ENCODE measurements at places on chromosomes 7 and 10.

GRCh38 chr7:16594061-16594460, 51.5 kb downstream of the ANKMY2 start:
- peak; percentile 18 for DNase-seq

DNA sequence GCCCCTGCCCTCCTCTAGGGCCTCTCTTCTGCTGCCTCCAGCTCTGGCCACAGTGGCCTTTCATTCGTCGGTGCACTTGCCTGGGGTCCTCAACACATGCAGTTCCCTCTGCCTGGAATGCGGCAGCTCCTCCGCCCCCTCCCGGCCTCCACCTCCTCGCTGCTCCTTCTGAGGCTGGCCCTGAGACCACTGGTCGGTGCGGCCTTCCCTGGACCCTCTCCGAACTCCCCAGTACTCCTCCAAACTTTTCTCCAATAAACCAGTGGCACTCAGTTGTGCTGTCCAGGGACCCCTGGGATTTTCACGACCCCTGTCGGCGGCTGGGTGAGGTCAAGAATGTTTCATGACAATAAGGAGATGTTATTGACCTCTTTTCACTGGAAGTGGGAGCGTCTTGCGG, 53.5 kb downstream of the BMS1 start:
- DNase-seq: no peak

GRCh38 chr7:104327534-104327933, 869 bp upstream of the LHFPL3 start:
- DNase-seq: no peak

DNA sequence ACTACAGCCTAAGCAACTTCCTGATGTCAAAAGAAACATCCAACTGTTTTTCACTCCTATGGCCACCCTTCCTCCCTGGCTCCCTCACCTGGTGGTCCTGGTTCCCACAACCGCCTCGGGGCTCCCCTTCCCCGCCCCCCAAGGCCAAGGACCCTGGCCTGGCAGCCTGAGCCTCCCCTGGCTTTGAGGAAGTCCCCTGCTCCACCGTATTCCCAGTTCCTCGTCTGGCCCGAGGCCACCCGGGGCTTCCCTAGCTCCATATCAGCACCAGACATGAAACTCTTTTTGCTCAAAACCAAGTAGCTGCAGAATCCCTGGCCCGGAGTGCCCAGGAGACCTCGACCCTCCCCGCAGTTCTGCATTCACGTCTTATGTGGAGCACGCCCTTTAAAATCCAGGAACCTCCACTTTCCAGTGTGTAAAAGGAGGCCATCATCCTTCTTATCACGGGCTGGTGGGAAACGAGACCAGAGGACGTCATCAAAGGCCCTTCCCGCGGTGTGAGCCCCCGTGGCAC, 82.9 kb downstream of the PRKAG2 start:
- DNase-seq: no peak

DNA sequence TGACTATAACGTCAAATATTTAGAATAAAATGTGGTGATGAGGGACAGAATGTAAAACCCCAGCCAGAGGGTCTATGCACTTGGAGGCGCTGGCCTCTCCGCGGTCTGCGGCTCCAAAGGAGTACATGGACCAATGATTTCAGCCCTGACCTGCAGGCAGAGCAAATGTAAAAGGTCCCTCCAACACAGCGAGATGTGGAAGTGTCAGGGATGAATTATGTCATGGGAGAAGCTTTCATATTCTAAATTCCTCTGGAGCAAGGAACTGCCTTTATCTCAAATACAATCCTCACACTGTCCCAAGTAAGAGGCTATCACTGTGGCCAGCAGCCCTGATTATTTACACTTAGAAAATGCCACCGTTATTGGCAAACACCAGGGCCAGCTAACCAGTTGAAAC, 139.4 kb downstream of the GFRA1 start:
- no peak for DNase-seq

DNA sequence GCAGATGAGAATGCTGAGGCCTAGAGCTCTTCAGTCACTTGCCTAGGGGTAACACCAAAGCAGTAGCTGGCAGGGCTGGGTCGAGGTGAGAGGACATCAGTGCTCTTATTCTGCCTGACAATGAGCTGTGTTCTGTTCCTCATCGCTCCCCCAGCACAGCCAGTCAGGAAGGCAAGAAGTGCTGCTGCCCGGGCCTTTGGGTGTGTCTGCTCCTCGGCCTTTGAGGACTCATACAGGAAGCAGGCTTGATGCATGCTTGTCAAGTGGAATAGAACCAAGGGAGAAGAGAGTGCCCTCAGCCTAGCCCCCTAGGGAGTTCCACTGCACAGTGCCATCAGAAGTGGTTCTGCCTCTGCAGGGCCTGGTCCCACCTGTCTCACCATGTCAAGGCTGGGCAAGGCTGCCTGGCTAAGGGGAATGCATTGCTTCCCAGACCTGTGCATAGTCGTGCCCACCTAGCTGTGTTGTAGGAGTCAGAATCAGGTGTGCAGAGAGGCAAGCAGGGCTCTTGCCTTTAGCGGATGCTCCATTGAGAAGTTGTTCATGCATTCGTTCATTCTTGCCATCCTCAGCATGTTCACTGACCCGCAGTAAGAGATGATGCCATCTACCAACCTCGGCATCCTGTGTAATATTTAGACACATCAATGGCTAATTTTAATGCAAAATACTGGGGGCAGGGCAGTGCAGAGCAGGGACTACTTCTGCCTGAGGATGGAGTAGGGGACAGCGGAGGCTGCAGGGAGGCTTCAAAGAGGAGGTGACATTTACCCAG, 156.6 kb downstream of the RPS24 start:
- DNase-seq: no peak

- no peak for DNase-seq
Measured at GRCh38 chr7:39816462-39817060, 133.5 kb upstream of the CDK13 start.

GRCh38 chr7:27103489-27104226, 1.2 kb upstream of the HOXA2 start:
- DNase-seq: peak; percentile 79

DNA sequence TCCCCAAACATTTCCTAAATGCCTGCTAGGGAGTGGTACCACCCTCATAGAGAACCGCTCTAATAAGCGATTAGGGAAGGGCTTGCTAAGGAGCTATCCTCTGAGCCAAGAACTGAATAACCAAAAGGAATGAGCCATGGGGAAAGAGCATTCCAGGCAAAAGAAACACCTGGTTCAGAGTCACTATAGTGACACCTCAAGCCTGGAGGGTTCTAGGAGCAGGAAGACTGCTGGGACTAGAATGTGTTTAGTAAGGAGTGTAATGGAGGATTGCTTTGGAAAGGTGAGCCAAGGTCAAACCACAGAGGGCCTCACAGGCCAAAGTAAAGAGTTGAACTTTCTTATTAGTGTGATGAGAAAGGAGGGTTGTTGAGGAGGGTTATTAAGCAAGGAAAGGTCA, 38.7 kb upstream of the NRBF2 start:
- DNase-seq: no peak

- DNase-seq: no peak
Measured at GRCh38 chr10:111432588-111432987, 355.8 kb downstream of the ADRA2A start.

GRCh38 chr7:24138343-24138742, 145.6 kb upstream of the NPY start:
- DNase-seq: no peak

GRCh38 chr7:122597277-122597676, 101.6 kb downstream of the RNF133 start:
- no peak for DNase-seq

- DNase-seq: peak; percentile 1
Measured at GRCh38 chr10:31526681-31527080, 207.7 kb downstream of the ZEB1 start.

DNA sequence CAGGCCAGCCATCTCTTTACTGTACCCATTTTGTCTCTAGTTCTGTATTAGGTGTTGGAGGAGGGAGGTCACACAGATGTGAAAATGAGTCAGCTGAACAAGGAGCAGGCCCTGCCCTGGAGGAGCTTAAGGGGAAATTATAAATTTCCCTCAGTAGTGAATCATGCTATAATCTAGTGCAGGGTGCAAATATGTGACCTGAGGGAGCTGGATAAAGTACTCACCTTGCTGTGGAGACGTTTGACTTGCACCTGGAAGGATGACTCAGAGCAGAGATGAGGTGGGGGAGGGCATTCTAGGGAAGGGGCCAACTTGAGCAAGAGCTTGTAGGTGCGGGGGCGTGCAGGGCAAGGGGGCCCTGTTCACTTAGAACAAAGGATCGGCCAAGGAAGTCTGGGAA, 610.6 kb downstream of the SDK1 start:
- peak; percentile 54 for DNase-seq

DNA sequence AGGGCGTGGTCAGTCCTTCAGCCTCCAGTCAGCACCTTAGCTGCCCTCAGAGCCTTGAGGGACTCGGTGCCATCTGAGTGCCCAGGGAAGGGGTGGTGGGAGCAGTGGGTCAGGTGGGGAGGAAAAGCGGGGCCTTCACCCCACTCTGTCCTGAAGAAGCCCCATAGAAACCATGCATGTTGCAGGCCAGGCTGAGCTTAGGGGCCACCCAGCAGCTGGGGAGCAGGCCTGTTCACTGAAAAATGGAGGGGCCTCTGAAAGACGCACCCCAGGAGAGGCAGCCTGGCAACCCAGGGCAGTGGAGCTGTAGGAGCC, 144.3 kb downstream of the GRID1 start:
- no peak for DNase-seq

GRCh38 chr7:8605221-8605620, 171.8 kb downstream of the NXPH1 start:
- no peak for DNase-seq

DNA sequence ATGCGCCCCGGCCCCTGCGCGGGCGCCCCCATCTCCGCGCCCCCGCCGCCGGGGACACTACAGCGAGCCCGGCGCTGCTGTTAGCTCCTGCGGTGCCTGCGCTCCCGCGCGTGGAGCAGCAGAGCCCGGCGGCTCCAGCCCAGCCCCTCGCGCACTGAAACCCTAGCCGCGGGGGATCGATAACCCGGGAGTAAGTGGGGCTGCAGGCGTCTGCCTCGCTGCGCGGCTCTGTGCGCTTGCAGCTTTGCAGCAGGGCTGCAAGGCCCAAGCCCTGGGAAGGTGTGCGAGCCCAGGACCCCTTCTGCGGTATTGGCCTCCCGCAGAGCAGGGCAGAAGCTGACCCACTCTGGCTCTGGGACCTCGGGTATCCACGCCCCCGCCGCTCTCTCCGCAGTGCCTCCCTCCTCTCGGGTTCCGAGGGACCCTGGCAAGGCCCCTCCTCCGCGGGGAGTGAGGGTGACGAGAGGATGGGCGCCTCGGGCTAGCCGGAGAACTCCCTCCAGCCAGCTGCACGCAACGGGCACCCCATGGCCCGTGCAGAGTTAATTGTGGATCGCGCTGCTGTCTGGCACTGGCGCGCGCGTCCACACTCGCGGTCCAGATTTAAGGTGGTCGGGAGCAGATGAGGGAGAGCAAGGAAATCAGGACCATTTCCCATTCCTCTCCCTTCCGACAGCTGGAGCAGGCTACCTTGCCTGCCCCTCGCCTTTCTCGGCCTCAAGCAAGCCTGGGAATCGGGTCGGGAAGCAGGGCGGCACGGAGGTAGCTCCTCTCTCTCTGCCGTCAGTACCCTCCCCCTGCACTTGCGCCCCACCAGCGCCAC, 2.1 kb downstream of the SHH start:
- no peak for DNase-seq

DNA sequence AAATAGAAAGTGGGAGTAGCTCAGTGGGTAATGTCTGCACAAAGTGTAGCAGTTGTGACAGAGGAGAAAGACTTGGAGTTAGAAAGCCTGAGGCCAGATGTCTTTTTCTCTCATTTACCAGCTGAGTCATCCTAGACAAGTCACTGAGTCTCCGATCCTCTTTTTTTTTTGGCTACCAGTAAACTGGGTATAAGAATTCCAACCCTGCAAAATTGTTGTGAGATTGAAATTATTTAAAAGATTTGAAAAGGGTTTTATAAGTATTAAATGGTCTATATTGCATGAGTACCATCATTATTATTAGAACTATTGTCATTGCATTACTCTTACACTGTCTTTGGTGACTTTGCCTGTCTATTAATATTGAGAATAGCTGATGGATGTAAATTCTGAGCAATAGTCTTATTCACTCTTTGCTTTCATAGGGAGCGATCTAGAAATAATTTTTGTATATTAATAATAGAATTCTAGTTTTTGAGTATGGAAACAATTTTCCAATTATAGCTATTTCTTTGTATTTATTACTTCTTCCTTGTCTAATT, 74.0 kb downstream of the ARID5B start:
- peak; percentile 54 for DNase-seq

GRCh38 chr10:124509880-124510632, 48.4 kb downstream of the LHPP start:
- no peak for DNase-seq

GRCh38 chr10:31399631-31400030, 80.6 kb downstream of the ZEB1 start:
- DNase-seq: no peak

DNA sequence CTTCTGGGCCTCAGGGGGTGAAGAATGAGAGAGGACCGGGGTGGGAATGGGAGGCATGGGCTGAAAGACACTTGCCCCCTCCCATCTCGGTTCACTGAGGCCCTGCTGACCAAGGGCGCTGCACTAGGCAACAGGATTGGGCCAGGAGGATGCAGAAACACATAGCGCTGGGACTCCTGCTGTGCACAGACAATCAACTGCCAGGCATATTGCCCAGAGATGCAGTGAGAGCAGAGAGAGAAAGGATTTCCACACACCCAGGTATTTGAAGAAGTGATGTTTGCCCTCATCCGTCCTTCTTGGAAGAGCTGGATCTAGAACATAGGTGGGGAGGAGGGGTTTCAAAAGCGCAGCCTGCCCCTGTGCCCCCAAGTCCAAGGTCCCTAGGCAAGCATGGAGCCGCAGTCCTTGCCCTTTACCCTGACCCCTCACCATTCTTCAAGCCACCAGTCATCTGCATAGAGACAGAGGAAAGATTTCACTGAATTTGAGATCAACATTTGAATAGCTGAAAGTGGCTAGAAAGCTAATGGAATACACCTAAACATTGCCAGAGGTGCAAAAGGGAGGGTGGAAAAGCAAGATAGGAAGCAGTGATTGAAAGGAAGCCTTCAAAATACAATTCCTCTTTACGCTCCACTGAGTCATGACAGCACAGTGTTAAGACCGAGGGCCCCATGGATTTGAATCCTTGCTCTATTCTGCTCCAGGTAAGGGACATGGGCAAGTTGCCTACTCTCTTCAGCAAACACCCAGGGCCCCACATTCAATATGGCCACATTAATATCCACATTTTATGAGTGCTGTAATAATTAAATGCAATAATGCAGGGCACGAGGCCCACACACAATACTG, 44.2 kb upstream of the TNS3 start:
- no peak for DNase-seq

GRCh38 chr10:79003183-79004100, 65.3 kb upstream of the ZMIZ1 start:
- no peak for DNase-seq

DNA sequence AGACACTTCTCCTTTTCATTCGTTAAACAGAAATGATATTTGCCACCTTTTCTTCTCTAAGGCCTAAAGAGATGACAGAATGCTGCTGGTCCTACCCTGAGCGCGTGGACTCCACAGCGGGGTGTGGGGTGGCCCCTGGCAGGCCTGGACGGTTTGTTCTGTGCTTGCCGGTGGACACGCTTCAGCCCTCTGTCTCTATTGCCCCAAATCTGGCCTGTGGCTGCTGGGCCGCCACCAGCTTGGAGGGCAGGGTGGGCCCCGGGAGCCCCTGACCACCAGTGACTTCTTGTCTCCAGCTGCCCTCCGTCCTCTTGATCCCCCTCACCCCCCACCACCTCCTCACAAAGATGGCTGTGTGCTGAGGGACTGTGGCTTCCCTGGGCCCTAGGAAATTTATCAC, 5.7 kb downstream of the CHST3 start:
- no peak for DNase-seq
